ENCODE measurements at places on chromosomes 5 and 9.

DNA sequence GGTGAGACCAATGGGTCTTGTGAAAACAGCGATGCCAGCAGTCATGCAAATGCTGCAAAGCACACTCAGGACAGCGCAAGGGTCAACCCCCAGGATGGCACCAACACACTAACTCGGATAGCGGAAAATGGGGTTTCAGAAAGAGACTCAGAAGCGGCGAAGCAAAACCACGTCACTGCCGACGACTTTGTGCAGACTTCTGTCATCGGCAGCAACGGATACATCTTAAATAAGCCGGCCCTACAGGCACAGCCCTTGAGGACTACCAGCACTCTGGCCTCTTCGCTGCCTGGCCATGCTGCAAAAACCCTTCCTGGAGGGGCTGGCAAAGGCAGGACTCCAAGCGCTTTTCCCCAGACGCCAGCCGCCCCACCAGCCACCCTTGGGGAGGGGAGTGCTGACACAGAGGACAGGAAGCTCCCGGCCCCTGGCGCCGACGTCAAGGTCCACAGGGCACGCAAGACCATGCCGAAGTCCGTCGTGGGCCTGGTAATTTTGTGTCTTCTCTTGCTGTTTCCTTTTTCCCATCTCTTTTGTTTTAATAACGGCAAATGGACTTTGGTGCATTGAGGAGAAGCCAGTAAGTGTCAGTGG is 98.0 kb downstream of the EHMT1 start:
- DNase-seq = no peak

- no peak for DNase-seq
Measured at GRCh38 chr5:180350296-180350695, 2.8 kb downstream of the GFPT2 start.

- DNase-seq = no peak
Measured at GRCh38 chr5:56532466-56532865, 282.9 kb upstream of the MAP3K1 start.

DNA sequence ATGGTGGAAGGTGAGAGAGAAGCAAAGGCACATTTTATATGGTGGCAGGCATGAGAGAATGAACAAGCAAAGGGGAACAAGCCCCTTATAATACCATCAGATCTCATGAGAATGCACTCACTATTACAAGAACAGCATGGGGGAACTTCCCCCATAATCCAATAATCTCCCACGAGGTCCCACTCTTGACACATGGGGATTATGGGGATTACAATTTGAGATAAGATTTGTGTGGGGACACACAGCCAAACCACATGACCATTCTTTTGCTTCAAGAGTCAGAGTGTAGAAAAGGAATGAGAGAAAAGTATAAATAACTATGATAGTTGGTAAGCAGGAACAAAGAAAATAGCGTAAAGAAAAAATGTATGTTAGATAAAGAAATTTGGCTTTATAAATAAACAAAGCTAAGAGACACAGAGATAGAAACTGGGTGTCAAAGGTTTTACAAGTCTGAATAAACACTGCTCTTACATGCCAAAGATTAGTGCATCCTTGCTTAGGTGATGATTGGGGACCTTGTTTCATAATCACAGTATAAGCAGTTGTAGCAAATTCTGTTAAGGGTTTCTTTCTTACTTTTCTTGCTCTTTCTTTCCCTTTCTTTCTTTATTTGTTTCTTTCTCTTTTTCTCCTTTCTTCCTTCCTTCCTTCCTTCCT is 91.9 kb upstream of the PAPPA start:
- DNase-seq = no peak

DNA sequence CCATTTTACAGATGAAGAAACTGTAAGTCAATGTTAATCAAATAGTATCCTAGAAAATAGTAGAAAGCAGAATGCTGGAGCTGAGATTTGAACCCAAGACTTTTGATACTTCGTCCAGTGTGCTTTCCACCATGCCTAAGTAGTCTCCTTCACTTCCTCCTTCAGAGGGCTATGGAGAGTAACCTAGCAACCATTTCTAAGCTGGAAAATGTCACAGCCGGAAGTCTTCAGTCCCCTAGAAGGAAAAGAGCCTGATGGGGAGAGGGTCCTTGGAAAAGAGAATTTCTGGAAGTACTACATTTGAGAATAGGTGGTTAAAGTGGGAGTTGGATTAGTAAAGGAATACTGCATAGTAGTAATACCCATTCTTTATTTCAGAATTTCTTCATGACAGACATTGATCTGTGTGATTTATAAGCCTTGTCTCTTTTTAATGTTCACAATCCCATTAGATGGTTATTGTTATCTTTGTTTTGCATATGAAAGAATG is 32.7 kb downstream of the PCDHAC2 start:
- no peak for DNase-seq

GRCh38 chr5:25539536-25539935 is 894.8 kb upstream of the CDH10 start:
- DNase-seq = no peak

DNA sequence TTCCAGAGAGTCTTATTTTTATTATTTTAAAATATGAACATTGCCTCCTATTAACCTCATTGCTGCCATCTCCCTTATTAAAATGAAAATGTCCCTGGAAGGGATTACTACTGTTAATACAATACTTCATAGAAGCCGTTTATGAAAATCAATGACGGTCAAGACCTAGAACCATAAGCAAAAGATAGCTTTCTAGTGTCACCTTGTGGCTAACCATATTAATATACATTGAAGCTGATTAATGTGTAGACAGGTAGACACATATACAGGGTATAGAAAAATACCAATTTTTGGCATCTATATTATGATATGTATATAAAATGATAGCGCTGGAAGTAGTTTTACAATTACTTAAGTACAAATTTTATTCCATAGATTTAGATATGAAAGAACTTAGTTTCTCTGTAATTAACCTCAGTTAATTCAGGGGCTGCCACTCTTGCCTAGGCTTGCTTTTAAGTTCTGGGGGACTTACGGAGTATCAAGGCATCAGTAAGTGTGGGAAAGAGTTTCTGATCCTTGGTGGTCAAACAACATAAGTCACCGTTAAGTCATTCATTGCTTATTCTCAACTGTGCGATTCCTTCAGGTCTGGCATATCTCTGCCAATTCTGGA is 2.5 kb upstream of the YTHDC2 start:
- DNase-seq = no peak

- DNase-seq = peak; percentile 63
Measured at GRCh38 chr9:135602789-135603481, 36.4 kb downstream of the GLT6D1 start.

Measured in activated CD8-positive, alpha-beta T cell treated with anti-CD3 and anti-CD28 coated beads, Interleukin-2, amount 10 ng/mL, durations not matched to agents 7 days and 5 days (primary cell).